ENCODE measurements at places on chromosomes 3 and 15. TPM values are rescaled to one million over a fixed set of nuclear protein-coding genes. Genes with fewer than 3 reads are reported as not detected.

The CLRN1 gene
- not detected for total RNA-seq

The MAP2K5 gene
- total RNA-seq = 18.3 TPM

The LRTM1 gene
- not detected for total RNA-seq

DNA sequence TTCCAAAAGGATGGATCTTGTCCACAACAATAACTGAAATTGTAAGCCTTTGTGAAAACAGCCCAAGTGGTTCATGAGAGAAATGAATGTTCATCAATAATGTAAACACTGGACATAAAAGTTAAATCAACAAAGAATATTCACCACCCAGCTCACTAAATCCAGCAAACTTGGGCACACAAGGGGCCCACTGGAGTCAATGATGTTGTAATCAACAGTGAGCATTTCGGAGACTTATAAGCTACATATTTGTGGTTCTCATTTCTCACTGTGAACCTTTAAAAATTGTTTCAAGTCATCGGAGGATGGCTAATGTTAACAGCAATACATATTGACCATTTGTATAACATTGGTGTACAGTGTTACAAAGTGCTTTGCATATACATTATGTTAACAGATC, 63.1 kb downstream of the VGLL4 start:
- peaks cover 7% of the 10 kb centered on the region for H3K36me3 ChIP-seq
- DNase-seq = no peak
- H3K27ac ChIP-seq = no peak overlapping the region
- no peaks in the 10 kb centered on the region for H3K27me3 ChIP-seq
- no peak overlapping the region for H3K4me3 ChIP-seq

The LMAN1L gene
- 1.0 TPM for total RNA-seq

The ESYT3 gene
- 0.16 TPM for total RNA-seq

All from activated CD8-positive, alpha-beta T cell treated with anti-CD3 and anti-CD28 coated beads, Interleukin-2, amount 10 ng/mL, durations not matched to agents 7 days and 5 days (primary cell).